ENCODE measurements at places on chromosomes 7 and 10. TPM values are rescaled to one million over a fixed set of nuclear protein-coding genes. Genes with fewer than 3 reads are reported as not detected.

TFEC gene
- total RNA-seq: 5.6 TPM

WAPL gene
- total RNA-seq: 43.2 TPM

NACAD gene
- total RNA-seq: 5.7 TPM

C7orf57 gene
- total RNA-seq: 0.42 TPM

BTBD16 gene
- total RNA-seq: 51.2 TPM

DHX32 gene
- total RNA-seq: 30.1 TPM

TMEM196 gene
- total RNA-seq: 0.31 TPM

ZNF503 gene
- total RNA-seq: 25.2 TPM

SFRP5 gene
- total RNA-seq: 0.81 TPM

ZNF488 gene
- 1.8 TPM for total RNA-seq

LZTS2 gene
- total RNA-seq: 63.6 TPM

AKR1C8 gene
- total RNA-seq: not detected

THSD7A gene
- total RNA-seq: 21.6 TPM

RNF133 gene
- total RNA-seq: 2.4 TPM

TEX36 gene
- total RNA-seq: not detected
